Kidney tubule cell (primary cell): ENCODE measurements at places on chromosomes 16 and 17.

DNA sequence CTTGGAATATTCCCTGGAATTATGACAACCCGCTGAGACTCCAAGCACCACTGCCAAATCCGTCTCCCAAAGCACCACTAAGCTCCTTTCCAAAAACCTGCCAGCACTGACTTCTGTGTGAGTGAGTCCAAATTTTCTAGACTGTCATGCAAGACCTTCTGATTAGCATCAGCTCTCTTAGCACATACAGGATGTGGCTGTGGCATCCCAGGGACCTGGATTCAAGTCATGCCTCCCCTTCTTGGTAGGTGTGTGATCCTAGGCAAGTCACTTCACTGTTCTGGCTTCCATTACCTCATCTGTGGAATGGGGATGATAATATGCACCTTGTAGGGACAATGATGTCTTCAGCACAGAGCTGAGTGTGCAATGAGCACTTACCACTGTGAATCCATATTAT, 38.3 kb upstream of the USP7 start:
- no peak for DNase-seq

DNA sequence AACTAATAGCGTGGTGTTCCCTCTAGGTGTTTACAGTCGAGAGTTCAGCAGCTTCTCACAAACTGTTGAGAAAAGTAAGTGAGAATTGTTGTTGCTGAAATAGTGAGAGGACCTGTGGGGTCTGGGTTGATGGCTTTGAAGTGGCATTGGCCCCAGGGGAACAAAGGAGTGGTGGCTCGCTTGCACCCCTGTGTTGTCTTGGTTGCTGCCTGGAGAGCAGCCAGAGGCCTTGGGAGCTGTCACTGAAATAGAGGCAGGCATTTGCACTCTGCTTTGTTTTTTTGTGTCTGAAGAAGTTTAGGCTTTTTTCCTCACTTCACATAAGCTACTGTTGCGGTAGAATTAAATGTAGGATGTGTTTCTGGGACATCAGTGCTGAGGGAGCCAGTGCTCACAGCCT, 36.8 kb downstream of the PRMT7 start:
- no peak for DNase-seq

- no peak for DNase-seq
Measured at GRCh38 chr16:84706856-84707255, 7.1 kb downstream of the USP10 start.

GRCh38 chr17:57088298-57088697, 3.3 kb downstream of the AKAP1 start:
- DNase-seq = no peak

- DNase-seq = no peak
Measured at GRCh38 chr17:56761387-56761786, 72.3 kb downstream of the C17orf67 start.
